ENCODE measurements at places on chromosomes 2 and 18. TPM values are rescaled to one million over a fixed set of nuclear protein-coding genes. Genes with fewer than 3 reads are reported as not detected.

DNA sequence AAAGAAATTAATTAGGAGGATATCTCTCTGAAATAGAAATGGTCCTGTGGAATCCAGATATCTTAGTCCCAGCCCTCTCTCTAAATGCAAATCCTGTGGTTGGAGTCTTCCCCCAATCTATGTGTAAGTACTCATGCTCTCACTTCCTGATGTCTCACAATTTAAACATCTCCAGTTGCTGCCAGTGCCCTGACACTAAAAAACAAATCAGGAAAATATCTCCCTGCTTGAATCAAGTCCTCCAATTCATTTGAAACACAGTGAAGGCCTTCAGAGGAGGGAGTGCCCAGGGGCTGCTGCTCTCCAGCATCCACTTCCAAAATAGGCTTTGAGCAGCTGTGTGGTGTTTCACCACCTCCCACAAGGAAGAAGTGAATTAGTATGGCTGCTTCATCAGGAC, 413.8 kb downstream of the RAD51AP2 start:
- no peak for DNase-seq

DNA sequence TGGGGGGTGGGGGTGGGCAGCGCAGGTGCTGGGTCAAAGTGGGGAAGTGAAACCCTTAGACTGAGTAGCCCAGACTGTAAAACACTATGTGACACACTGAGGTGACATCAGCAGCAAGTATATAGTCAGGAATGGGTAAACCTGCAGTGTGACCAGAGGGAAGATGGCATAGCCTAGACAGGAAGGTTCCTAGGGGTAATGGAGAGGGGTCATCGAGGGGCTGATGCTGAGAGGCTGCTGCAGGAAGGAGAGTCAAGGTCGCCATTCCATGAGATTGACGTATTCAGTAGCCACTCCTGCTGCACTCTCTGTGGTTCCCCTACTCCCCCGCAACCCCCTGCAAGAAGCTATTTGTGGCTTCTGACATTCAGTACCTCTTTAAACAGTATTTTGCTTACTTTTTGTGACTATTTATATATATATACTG, 111.7 kb downstream of the CHST9 start:
- no peak for DNase-seq

DNA sequence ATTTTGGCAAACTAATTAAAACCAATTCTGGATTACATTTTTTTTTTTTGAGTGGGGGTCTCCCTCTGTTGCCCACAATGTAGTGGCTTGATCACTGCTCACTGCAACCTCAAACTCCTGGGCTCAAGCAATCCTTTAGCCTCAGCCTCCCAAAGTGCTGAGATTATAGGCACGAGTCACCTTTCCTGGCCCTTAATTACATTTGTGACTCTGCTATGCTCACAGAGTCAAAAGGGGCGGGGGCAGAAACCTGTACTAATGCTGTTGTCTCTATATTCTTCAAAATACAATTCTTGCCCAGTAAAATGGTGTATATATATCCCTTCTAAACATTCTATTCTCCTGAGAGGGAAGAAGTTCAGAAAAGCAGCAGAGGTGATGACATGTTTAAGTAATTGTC, 23.2 kb downstream of the PRKD3 start:
- no peak for DNase-seq

SPATA3 gene
- not detected for total RNA-seq

Data from neural progenitor cell (in vitro differentiated cells).